CD8-positive, alpha-beta memory T cell (primary cell): ENCODE measurements at places on chromosomes 3 and 15. TPM values are rescaled to one million over a fixed set of nuclear protein-coding genes. Genes with fewer than 3 reads are reported as not detected.
A peak's percentile ranks its signal among the peaks of the same experiment; 100 is the strongest.

CHCHD6 gene
- 15.0 TPM for total RNA-seq

- no peaks in the 10 kb centered on the region for H3K27me3 ChIP-seq
- H3K4me3 ChIP-seq: no peak overlapping the region
- H3K27ac ChIP-seq: no peak overlapping the region
- H3K36me3 ChIP-seq: no peaks in the 10 kb centered on the region
- H3K4me1 ChIP-seq: no peaks in the 10 kb centered on the region
Observed at GRCh38 chr15:68635141-68635540, 56.3 kb downstream of the CORO2B start.

CCDC80 gene
- not detected for total RNA-seq

NUSAP1 gene
- total RNA-seq: 100 TPM

CPB1 gene
- total RNA-seq: not detected

DNA sequence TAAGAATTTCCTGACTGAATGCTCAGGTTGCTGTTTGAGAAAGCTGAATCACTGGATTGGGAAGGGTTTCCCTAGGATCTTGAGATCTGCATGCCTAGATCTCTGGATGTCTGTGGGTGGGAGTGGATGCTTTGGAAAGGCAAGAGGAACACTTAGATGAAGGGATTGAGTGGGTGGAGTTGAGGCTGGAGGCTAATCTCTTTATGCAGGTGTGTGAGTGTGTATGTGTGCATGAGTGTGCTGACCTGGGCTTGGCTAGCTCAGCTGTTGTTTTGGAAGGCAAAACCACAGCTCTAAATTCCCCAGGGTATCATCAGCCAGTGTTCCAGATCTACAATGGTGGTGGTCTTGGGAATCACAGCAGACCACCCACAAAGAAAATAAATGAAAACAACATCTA is 60.5 kb downstream of the CLDN1 start:
- no peaks in the 10 kb centered on the region for H3K36me3 ChIP-seq
- H3K27ac ChIP-seq: no peak overlapping the region
- no peak for DNase-seq
- no peak overlapping the region for H3K4me3 ChIP-seq
- no peaks in the 10 kb centered on the region for H3K4me1 ChIP-seq

HEMK1 gene
- total RNA-seq: 51.8 TPM

- H3K4me3 ChIP-seq: no peak overlapping the region
- DNase-seq: no peak
- no peaks in the 10 kb centered on the region for H3K4me1 ChIP-seq
- H3K27ac ChIP-seq: no peak overlapping the region
Observed at GRCh38 chr15:101042320-101042719, 123.2 kb downstream of the LRRK1 start.

DNA sequence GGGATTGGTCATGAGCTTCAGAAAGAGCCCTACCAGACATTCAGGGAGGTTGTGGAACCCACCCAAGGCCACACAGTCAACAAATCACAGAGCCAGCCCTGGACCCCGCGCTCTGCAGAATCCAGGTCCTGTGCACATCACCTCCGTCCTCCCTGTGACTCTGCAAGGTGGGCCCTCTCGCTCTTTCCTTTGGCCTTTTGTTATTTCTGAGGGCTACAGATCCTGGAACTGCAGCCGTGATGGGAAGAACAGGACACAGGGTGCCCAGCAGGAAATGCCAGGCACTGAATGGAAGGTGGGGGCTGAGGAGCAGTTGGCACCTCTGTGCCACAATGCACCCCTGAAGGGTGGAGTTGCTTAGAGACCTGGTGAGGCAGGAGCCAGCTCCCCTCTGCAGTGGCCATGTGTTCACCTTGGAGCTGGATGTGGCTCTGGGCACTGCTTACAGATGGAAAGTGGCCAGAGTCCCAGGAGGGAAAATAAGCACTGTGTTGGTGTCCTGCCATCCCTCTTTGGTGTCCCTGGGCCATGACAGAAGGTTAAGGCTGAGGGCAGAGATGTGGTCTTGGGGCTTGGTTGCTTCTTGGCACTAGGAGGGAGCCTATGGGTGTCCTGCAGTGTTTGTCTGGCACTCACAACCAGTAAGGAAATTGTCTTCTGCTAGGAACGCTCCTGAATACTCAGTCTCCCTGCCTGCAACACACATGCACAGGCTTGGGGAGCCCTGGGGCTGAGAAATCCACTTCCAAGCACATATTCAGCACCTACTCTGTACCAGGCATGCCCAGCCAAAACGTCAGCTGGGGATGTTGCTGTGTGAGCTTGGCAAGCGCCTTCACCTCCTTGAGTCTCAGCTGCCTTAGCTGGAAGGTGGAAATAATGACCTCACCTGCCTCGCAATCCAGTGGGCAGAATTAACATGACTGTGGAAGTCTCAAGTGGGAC is 98.0 kb upstream of the SLC6A6 start:
- no peaks in the 10 kb centered on the region for H3K4me1 ChIP-seq

WDR48 gene
- total RNA-seq: 46.3 TPM

DNA sequence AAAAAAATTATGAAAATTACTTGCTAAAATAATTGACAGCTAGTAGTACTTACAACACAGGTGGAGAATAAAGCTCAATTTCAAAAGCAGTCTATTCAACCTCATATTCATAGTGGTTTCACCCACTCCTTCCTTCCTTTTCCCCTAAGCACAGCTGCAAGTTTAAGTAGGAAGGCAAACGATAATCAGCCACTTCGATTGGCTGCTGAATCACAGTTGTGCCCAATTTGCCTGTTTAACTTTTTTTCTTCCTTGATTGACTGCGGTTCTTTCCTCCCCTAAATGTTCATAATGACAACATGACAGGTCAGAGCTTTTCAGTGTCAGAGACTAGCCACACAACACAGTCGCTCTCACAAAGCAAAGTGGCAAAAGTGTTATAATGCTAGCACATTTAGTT is 468.0 kb upstream of the GBE1 start:
- H3K27me3 ChIP-seq: no peaks in the 10 kb centered on the region
- no peak overlapping the region for H3K4me3 ChIP-seq
- no peaks in the 10 kb centered on the region for H3K36me3 ChIP-seq
- no peaks in the 10 kb centered on the region for H3K4me1 ChIP-seq
- H3K27ac ChIP-seq: no peak overlapping the region

GRCh38 chr3:46974421-46975171 is 1.9 kb downstream of the CCDC12 start:
- H3K36me3 ChIP-seq: no peaks in the 10 kb centered on the region
- no peak overlapping the region for H3K27ac ChIP-seq
- no peak for DNase-seq
- H3K27me3 ChIP-seq: no peaks in the 10 kb centered on the region
- no peak overlapping the region for H3K4me3 ChIP-seq
- H3K4me1 ChIP-seq: peaks cover 75% of the 10 kb centered on the region

SLC6A1 gene
- not detected for total RNA-seq

GOLGA8T gene
- total RNA-seq: not detected

DNA sequence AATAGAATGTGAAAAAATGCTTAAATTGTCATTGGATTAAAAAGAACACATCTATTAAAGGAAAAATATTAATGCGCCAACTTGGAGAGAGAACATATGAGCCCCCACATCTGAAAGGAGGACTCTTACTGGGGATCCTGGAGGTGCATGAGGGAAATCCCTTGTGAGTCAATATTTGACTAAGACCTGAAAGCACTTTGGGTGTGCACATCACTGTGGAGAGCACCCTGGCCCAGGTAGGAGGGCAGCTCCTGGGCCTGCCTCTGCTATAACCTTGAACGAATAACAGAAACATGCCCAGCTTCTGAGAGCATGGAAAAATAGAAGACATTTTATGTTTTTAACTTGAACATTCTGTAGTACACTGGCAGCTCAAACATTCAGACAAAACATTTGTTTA is 199.8 kb downstream of the GAP43 start:
- no peak overlapping the region for H3K27ac ChIP-seq
- H3K27me3 ChIP-seq: no peaks in the 10 kb centered on the region

DNA sequence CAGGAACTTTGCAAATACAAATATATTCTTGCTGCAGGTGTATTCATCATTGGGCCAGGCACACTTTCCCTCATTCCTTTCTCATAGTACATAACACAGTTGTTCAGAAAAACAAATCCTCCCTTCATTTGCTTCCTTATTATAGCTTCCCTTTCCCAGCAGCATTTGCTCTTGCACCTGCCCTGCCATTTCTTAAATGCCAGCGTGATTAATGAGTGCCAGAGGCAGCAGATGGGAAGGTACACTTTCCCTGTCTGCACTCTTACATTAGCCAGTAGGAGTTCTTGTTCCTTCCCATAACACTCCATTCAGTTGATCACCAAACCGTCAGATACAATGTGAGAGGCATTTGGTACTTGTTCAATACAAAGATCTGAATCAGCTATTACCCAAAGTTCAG is 128.5 kb upstream of the GAP43 start:
- H3K27ac ChIP-seq: no peak overlapping the region
- no peaks in the 10 kb centered on the region for H3K4me1 ChIP-seq
- no peaks in the 10 kb centered on the region for H3K36me3 ChIP-seq
- no peaks in the 10 kb centered on the region for H3K27me3 ChIP-seq

DNA sequence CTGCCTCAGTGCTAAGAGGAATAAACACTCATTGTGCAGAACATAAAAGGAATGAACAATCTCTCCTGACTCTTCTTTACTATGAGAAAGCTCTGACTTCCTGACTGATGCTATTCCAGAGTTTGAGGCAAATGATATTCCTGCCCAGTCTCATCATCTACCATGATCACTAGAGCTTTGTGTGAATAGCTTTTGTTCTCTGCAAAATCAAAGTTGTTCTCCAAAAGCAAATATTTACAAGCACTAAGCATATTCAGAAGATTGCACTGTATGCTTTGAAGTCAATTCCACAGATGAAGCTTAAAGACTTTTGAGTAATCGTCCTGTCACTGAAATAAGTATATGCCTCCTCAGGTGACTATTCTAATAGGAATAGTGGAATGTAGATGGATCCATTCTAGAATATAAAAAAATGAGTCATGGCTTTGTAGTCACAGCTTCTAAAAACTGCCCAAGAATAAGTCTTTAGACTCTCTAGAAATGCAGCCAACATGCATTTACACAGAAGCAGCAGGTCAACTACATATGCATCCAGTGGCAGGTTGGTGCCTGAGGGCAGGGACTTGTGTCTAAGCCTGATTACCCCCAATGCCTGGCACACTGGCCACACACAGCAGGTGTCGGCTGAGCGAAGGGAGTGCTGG is 34.6 kb downstream of the TNFAIP8L3 start:
- DNase-seq: no peak
- no peaks in the 10 kb centered on the region for H3K27me3 ChIP-seq
- H3K36me3 ChIP-seq: no peaks in the 10 kb centered on the region
- H3K4me1 ChIP-seq: no peaks in the 10 kb centered on the region
- H3K4me3 ChIP-seq: no peak overlapping the region
- no peak overlapping the region for H3K27ac ChIP-seq

FAM174B gene
- total RNA-seq: 3.9 TPM

DNA sequence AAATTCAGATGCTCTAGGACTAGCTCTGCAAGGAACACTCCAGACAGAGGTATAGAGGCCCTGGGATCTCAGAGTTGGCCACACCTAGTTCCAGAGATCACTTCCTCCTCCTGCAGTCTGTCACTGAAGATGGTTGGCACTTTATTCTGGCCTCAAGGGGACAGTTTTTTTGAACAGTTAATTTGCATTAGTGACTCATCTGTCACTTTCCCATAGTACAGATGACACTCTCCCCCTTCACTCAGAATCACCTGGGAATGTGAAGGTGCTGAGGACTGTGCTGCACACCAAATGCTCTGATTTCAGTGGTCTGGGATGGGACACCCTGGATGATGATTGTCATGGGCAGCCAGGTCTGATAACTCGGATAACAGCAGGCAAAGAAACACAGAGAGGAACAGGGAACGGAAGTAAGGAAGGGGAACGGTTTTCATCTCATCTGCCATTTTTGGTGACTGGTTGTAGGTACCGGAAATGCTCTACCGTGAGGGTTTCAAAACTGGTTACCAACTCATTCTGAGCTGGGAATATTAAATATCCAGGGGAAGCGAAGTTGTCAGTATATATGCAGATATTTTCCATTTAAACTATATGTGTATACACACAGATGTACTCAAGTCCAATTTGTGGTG is 232.5 kb upstream of the ST8SIA2 start:
- H3K36me3 ChIP-seq: no peaks in the 10 kb centered on the region
- H3K4me1 ChIP-seq: no peaks in the 10 kb centered on the region
- H3K27ac ChIP-seq: no peak overlapping the region

FAM107A gene
- not detected for total RNA-seq

DNA sequence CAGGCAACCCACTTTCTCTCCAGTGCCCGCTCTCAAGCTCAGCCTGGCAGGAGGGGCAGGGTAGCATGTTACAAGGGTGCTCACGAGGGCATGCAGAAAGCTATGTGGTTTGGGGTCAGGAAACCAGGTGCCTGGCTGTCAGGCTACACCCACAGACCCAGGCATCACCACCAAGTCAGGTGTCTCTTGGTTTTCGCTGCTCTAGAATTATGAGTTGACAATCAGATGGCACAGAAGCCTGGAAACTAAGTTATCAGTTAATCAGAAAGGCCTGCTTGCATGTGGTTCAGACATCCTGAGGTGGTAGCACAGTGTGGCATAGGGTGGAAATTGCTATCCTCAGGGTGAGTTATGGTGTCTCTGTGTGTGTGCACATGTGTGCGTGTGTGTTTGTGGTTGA is 16.2 kb upstream of the CCR9 start:
- H3K36me3 ChIP-seq: no peaks in the 10 kb centered on the region
- peak; percentile 88 for DNase-seq
- peak overlapping the region; percentile 14 for H3K4me3 ChIP-seq
- no peak overlapping the region for H3K27ac ChIP-seq
- peaks cover 35% of the 10 kb centered on the region for H3K4me1 ChIP-seq

DNA sequence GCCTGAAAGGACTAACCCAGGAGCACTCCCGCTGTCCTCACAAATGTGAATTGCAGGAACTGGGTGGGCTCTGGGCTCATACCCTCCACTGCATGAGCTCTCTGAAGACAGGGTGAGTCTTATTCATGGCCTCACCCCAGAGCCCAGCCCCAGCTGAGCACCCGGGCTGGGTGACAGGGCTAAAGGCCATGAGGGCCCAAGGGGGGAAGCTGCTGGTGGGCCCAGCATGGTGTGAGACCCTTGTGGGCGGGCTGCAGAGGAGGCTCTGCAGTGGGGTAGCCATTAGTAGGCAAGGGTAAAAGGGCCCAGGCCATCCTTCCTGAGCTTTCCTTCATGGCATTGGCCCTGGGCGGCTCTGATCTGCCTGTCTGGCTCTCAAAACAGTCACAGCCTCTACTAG is 30.3 kb downstream of the SRPRB start:
- no peaks in the 10 kb centered on the region for H3K27me3 ChIP-seq
- DNase-seq: no peak
- H3K27ac ChIP-seq: no peak overlapping the region
- no peaks in the 10 kb centered on the region for H3K36me3 ChIP-seq

DNA sequence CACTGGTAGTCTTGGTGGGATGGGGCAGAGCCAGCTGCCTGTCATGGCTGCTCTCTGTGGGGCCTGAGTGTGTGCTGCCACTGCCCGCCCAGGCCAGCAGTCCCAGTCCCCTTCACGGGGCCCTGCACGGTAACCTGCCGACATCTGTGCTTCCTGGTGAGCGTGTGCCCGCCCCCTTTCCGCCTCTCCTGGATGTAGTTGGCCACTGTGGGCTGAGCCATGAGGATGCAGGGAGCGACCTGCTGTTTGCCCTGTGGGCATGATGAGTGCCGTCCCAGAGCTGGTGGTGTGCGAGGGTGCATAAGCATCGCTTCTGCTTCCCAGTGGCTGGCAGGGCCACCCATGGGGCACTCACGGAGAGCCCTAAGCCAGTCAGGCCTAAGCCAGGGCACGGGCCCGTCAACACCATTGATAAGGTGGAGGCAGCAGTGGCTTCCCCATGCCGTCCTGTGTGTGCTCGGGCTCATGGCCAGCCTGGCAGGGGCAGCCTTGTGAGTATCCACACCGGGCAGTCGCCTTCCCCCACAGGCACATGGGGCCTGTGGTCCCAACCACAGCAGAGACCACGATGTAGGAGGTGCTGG is 14.6 kb downstream of the PLXNA1 start:
- no peak for DNase-seq
- no peaks in the 10 kb centered on the region for H3K4me1 ChIP-seq
- no peaks in the 10 kb centered on the region for H3K27me3 ChIP-seq
- H3K27ac ChIP-seq: no peak overlapping the region

ZNF80 gene
- total RNA-seq: 2.3 TPM
